ENCODE measurements at places on chromosomes 7 and 10.

GRCh38 chr10:4028027-4028471, 243.0 kb upstream of the KLF6 start:
- no peak for DNase-seq

GRCh38 chr10:1299041-1299726, 243.0 kb downstream of the WDR37 start:
- DNase-seq: no peak

DNA sequence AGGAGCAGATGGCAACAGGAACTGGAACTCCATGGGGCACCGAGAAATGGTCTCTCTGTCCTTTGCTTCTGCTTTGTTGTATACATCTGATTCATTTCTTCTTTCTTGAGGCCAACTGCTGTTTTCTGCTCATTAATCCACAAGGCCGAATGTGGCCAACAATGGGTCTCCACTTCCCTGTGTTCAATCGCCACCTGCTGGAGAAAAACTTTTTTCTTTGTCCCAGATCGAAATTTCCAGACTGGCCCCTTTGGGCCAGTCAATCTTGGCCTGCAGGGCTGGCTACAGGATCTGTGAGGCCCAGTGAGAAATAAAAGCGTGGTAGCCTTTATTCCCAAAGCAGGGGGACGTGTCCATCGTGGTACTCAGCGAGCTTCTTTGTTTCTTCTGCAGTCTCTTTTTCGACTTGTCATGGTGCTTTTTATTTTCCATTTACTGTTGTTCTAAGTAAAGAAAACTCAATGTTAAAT, 58.8 kb downstream of the PARP12 start:
- peak; percentile 14 for DNase-seq

DNA sequence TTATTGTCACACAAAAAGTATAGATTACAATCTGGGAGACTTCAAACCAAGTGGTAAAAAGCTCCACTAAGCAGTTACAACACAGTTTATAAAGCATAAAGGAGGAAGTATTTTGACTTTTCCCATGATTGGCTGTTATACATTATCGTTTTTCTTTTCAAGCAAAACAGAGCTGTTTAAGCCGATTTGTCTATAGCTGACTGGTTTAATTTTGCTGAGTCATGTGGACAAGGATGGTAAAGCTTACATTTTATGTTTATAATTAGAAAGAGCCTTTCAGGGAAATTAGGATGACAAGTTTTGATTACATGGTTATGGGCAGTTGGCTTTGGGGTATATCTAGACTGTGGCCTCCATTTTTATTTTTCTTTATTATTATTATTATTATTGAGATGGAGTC, 152.5 kb upstream of the STK17A start:
- no peak for DNase-seq

- no peak for DNase-seq
These were observed 14.5 kb downstream of the ZNF277 start for GRCh38 chr7:112220877-112221434.

Data from NCI-H2227 treated with DMSO at 0.1 percent for 48 hours (cell line).